Mesangial cell (primary cell): ENCODE measurements at places on chromosomes 3 and 15. TPM values are rescaled to one million over a fixed set of nuclear protein-coding genes. Genes with fewer than 3 reads are reported as not detected.

Gene CLRN1
- not detected in 2 replicates for total RNA-seq

Gene TLR9
- not detected in 2 replicates for total RNA-seq

Gene COL6A6
- under 0.01 TPM in 1 of 2 replicates, not detected in the other for total RNA-seq

Gene MESP2
- total RNA-seq = 0.98 and 1.5 TPM in 2 replicates

Gene ARRDC4
- total RNA-seq = 1.3 and 22.2 TPM in 2 replicates

Gene NR2E3
- total RNA-seq = 0.13 and 0.16 TPM in 2 replicates

Gene CLSTN2
- 7.0 and 92.3 TPM in 2 replicates for total RNA-seq

Gene HSPBAP1
- 2.4 and 4.2 TPM in 2 replicates for total RNA-seq

Gene PCNP
- 32.5 and 39.6 TPM in 2 replicates for total RNA-seq

Gene CCDC50
- total RNA-seq = 63.9 and 92.2 TPM in 2 replicates

Gene FETUB
- not detected in 2 replicates for total RNA-seq

Gene CNTN4
- 0.81 and 8.0 TPM in 2 replicates for total RNA-seq

Gene SLC28A2
- total RNA-seq = not detected in 2 replicates

Gene NUP210
- 27.4 and 31.4 TPM in 2 replicates for total RNA-seq

Gene GRK7
- total RNA-seq = not detected in 2 replicates

Gene GPR27
- 0.81 and 0.89 TPM in 2 replicates for total RNA-seq

Gene GOLGA8T
- total RNA-seq = not detected in 2 replicates

Gene ATR
- 10.9 and 14.8 TPM in 2 replicates for total RNA-seq

Gene EXD1
- under 0.01 TPM in 1 of 2 replicates, not detected in the other for total RNA-seq

Gene KLF13
- total RNA-seq = 14.0 and 66.9 TPM in 2 replicates

Gene TIMP4
- total RNA-seq = 1.3 and 4.4 TPM in 2 replicates

Gene PIF1
- total RNA-seq = 4.1 and 36.7 TPM in 2 replicates

Gene ITPKA
- 5.4 and 8.4 TPM in 2 replicates for total RNA-seq

Gene AHSG
- not detected in 2 replicates for total RNA-seq

Gene C3orf85
- not detected in 2 replicates for total RNA-seq

Gene ZIC4
- not detected in 2 replicates for total RNA-seq

Gene GPR87
- 0.49 and 0.51 TPM in 2 replicates for total RNA-seq

Gene HHATL
- total RNA-seq = not detected in 2 replicates

Gene FBXW12
- total RNA-seq = 0.25 TPM in 1 of 2 replicates, not detected in the other

Gene PROS1
- 5.7 and 33.8 TPM in 2 replicates for total RNA-seq

Gene SOX14
- total RNA-seq = not detected in 2 replicates

Gene CIDEC
- total RNA-seq = 0.13 TPM in 1 of 2 replicates, not detected in the other

Gene RPL14
- 277 and 295 TPM in 2 replicates for total RNA-seq
